ENCODE measurements at places on chromosomes 2 and 18.

- DNase-seq = no peak
Measured at GRCh38 chr18:7923105-7923504, 356.0 kb downstream of the PTPRM start.

- DNase-seq = no peak
Measured at GRCh38 chr18:159037-159652, 788 bp downstream of the USP14 start.

- no peak for DNase-seq
Measured at GRCh38 chr2:12577091-12577490, 139.6 kb upstream of the TRIB2 start.

- DNase-seq = no peak
Measured at GRCh38 chr2:180728928-180729559, 251.4 kb upstream of the UBE2E3 start.

- no peak for DNase-seq
Measured at GRCh38 chr18:27922780-27923179, 254.2 kb downstream of the CDH2 start.

DNA sequence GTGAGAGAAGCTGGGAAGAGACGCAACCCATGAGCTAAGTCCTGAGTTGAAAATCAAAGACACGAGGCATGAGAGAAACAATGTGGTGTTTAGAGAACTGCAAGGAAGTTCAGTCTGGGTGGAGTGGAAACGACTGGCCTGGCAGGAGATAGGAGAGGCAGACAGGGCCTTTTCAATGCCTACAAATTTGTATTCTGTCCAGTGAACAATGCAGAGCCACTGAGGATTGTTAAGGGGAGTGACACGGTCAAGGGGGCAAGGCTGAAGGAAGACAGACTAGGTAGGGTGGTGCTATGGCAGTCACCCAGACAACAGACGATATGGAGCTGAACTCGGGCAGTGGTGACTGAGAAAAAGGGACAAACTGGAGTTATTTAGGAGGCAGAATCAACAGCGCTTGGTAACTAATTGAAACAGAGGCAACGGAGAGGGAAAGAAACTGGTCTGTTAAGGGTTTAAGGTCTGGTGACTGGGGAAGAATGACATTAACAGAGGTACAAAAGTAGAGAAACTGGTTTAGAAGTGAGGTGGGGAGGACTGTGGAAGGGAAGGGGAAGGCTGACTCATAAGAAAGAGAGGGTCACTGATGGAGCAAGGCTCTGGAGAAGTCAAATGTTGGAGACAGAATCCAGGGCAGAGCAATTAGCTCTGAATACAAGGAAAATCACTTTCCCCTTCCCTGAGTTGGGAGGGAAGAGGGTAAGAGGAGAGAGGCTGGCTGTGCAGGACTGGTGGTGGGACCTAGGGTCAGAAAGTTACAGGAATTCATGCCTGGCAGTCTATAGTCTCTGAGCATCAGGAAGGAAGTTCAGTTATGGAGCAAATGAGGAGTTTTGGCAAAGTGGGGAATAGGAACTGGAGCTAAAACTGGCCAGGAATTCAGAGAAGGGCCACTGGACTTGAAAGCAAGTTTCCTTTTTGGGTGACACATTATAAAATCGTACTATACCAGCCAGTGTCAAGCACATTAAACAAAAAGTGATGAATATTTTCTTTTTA, 63.4 kb upstream of the CHRNA1 start:
- no peak for DNase-seq

GRCh38 chr2:40416486-40416885, 35.4 kb downstream of the SLC8A1 start:
- no peak for DNase-seq
